AG08395 (cell line): ENCODE measurements at places on chromosomes 7 and 10.

- peak; percentile 35 for DNase-seq
Observed at GRCh38 chr7:21542891-21543527, at the start of gene DNAH11. DNAH11 (plus strand) TSS chr7:21543039; CDS start chr7:21543246, 207 bp downstream.

GRCh38 chr7:132142006-132142405 is 434.3 kb downstream of the PLXNA4 start:
- no peak for DNase-seq

DNA sequence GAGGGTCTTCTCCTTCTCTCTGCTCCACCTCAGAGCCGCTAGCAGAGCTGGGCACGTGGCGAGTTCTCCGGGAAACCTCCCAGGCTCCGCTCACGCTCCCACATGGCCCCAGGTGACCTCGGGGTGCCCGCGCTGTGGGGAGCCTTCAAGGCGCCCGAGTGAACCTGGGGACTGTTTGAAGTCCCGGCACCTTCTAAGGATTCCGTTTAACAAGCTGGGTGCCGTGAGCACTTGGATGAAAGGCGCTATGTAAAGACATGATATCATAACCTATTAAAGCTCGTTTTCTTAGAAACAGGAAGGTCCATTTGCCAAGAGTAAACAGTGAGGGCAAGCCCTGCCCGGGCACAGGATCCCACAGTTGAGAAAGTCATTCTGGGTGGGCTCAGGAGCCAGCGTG is 15.8 kb upstream of the MYL10 start:
- DNase-seq, result no peak

GRCh38 chr7:157047148-157047547 is 36.7 kb upstream of the MNX1 start:
- DNase-seq, result no peak

GRCh38 chr10:91677911-91678310 is 45.0 kb upstream of the PPP1R3C start:
- DNase-seq, result no peak

GRCh38 chr10:73094986-73095480 is 1.6 kb downstream of the P4HA1 start:
- no peak for DNase-seq
